Fibroblast of skin of left quadriceps (primary cell): ENCODE measurements at places on chromosomes 16 and 17.
A peak's percentile ranks its signal among the peaks of the same experiment; 100 is the strongest.

DNA sequence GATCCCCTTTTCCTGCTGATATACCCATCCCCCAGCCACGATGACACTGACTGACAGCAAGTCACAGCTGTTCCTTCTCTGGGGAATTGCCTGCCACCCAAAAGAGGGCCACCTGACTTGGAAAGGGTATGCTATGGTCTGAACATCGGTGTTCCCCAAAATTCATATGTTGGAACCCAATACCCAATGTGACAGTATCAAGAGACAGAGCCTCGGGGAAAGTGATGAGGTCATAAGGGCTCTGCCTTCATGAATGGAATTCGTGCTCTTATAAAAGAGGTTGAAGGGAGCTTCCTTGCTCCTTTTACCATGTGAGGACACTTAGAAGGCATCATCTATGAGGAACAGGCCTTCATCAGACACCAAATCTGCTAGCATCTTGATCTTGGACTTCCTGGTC, 7.6 kb upstream of the MARVELD3 start:
- DNase-seq = no peak

DNA sequence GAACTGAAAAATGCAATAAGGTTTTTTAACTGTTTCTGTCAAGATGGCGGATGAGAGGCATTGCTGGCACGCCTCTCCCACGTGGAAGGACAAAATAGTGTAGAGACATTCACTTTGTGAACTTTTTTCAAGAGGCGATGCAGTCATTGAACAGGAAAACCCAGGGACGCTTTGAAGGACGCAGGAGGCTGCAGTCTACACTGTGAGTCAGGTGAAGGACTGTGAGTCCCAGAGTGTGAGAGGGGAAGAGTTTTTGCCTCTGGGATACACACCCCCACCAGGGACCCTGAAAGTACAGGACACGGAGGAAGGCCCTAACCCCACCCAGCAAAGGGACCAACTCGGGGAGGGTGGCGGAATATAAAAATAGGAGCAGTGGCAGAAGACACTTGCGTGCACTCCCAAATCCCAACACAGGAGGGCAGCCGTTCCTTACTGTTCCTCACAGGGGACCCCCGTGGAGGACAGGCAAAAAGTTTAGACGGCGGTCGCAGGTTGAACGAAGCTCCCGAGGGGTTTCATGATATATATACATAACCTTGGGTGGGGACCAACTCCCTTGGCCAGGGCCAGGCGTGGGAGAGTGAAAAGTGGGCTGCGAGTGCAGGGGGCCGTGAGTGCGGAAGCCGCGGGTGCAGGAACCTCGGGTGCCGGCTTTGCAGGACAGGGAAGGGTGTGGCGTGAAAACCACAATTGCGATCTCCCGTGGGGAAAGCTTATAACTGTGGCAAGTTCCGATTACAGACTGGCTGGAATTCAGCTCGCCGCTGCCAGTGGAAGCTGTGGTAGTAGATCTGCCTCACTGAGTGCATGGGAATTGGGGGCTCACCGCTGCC, 82.0 kb upstream of the ALOX12 start:
- DNase-seq = peak; percentile 19

DNA sequence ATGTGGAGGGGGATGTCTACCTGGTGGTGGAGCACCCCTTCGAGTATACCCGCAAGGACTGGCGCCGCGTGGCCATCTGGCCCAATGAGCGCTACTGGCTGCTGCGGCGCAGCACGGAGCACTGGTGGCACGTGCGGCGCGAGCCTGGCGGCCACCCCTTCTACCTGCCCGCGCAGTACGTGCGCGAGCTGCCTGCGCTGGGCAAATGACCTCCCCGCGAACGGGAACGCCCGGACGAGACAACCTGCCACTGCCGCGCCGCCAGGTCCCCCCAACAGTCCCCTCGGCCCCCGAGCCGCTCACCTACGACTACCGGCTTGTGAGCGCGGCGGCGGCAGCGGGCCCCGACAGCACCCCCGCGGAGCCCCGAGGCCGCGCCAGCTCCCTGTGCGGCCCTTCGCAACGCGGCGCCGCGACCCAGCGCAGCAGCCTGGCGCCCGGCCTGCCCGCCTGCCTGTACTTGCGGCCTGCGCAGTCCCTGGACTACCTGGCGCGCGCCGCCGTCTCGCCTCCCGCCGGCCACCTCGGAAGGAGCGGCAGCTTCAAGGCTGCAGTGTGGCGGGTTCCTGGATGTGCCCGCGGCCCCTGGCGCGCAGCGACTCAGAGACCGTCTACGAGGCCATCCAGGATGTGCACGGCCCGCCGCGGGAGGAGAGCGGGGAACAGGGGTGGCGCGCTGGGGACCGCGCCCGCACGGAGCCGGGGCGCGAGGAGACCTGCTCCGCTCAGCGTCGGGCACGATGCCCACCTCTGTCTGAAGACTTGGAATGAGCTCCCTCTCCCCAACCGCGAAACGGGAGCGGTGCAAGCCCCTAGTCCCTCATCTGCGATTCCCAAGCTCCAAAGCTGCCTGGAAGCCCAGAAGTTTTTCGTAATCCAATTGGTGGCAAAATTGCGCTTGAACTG, 48.7 kb upstream of the AMZ2 start:
- no peak for DNase-seq

DNA sequence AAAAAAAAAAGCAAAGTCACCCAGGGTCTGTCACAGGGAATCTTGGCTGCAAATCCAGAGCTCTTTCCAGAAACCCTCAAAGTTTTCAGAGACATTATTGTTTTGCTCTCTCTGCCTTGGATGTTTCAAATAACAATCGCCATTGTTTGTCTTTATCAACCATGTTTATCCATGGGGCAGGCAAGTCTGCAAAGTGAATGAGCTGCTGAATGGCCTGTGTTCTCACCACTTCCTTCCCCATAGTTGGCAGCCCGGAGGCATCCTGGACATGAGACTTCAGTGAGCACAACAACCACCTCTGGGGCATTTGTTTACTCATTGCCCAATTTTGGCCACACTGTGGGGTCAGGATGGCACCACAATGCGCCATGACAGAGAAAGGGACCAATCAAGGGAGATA, 53.1 kb upstream of the USP7 start:
- DNase-seq = no peak

GRCh38 chr17:60604686-60605334, 4.8 kb downstream of the PPM1D start:
- DNase-seq = no peak

DNA sequence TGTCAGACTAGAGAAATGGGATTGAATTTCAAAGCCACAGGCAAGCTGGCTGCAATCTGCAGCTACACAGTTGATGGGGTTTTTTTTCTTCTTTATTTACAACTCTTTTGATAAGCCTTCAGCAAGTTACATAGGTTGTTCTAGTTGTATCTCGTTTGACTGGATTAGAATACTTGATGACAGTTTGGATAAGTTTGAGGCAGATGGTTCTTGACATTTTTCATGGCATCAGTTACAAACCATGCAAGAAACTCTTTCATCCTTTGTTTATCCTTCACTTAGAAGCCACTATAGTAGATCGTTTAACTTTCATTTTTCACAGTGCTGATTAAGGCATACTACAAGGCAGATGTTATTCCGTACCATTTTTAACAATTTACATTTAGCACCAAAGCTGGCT, 238.9 kb downstream of the TOX3 start:
- no peak for DNase-seq

DNA sequence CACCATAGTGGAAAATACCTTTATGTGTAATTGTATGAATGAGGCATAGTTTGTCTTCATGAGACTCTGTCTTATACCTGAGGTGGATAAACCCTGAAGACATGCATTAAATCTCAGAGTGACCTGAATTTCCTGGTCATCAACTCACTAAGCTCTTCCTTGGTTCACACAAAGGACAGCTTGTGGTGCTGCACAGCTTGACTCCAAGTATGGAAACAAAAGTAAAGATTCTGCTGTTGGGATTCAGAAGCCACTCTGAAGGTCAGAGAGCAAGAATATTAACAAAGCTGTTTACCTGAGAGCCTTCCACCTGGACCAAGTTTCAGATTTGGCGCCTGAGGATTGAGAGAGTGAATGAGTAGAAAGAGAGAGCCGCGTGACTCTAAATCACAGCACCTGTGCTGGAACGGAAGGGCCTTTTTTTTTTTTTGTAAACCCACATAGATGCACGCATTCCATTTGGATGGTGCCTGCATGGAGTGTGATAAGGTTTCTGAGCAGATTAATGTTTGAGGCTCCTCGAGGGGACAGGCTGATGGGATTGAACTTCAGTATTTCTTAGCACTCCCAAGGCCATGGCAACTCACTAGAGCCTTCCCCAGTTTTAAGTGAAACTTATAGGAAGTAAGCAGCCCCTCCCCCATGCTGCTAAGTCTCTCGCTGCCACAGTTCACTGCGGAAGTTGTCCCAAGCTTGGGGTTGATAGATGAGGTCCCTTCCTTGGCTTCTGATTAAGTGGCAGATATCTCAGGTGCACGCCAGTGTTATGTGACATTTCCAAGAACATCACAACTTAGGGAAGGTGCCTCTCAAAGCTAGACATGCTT, 28.7 kb downstream of the CALB2 start:
- no peak for DNase-seq

DNA sequence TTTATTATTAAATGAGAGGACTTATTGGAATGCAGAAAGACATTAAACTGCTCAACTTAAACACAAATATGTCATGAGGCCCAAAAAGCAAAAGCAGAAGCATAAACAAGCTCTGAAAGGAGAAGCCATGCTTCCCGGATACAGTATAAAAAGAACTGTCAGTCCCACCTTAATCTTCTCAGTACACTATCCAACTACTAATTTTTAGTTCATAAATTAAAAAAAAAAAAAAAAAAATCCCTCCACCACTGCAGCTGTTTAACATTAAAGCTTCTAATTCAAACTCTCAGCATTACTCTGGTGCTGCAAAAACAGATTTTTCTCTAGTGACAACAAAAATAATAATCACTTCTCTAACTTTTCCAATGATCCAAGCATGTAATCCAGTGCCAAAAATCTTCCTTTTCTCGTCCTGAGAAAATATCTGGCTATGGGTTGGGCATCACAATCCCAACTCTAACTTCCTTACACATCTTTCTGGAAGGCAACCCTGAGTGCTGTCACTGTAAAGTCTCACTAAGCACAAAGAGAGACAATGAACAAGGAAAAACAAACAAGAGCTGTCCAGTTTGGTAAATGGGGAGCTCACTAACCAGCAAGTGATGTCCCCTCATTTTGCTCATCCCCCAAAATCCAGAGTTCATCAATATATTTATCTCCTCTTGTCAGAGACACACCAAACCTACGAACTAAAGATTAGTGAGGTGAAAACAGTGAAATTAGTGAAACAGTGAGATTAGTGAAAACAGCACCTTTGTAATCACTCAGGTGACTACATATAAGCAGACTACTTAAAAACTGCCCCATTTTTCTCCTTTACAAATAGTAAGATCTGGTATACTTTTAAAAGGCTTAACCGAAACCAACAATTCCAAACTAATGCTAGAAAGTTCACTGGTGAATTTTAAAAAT, 5.5 kb downstream of the USP32 start:
- no peak for DNase-seq

- DNase-seq = no peak
Measured at GRCh38 chr17:32672711-32673110, 185.9 kb downstream of the CDK5R1 start.

- DNase-seq = peak; percentile 54
Measured at GRCh38 chr17:72421128-72422092, 300.6 kb downstream of the SOX9 start.

DNA sequence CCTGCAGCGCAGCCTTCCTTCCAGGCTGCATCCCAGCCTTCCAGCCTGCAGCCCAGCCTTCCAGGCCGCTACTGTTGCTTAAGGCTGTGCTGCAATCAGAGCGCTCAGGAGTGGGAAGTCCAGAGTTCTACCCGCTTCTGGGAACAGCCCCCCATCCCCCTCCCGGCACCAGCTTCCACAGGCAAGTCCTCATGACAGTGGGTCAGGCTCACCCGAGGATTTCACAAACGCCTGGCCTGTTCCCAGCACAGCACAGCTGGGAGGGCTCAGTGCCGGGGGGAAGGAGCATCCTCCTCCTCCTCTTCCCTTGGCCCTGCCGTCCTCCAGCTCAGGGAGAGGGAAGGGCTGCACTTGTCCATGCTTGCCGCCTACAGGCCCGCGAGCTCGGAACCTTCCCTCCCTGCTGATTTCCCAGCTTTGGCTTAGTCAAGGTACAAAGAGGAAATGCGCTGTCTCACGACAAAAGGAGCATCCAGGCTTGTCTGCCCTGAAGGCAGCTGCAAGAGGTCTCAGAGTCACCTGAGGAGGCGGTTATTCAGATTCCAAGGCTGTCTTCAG, 8.3 kb downstream of the SOCS3 start:
- peak; percentile 95 for DNase-seq

DNA sequence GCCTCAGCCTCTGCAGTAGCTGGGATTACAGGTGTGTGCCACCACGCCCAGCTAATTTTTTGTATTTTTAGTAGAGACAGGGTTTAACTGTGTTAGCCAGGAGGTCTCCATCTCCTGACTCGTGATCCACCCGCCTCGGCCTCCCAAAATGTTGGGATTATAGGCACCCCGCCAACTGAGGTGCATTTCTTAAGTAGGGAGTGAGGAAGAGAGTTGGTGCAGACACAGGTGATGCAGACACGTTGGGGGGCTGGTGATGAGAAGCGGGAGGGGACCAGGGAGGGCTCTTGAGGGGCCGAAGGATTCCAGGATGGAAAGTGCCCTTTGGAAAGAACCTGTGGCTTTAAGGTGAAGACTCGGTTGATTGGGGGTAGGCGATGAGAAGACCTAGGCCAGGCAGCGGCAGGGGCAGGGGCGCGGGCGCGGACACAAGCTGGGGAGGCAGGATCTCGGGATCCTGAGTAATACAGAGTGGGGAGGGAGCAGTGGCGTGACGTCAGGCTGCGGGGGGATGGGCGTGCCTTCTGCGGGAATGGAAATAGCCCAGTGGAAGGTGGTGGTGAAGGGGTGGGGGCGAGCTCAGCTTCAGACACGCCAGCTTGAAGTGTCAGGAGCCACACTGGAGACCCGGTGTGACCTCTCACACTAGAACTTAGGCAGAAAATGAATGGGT, 2.5 kb upstream of the ATP6V0C start:
- DNase-seq = no peak

DNA sequence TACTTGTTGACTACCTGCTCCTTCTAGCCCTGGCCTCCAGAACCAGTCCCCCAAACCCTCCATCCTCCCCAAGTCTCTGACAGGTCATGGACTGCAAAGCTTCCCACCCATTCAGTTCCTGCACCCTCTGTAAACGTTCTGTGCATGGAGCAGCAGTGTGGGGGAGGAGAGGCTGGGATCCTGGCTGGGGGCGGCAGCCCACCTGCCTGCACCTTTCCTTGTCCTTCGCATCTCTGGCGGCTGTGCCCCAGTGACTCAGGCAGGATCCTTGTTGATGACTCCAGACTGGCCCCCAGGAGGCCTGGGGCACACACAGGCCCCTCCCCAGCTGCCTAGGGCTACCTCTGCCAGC, 1.6 kb upstream of the PKMYT1 start:
- no peak for DNase-seq

GRCh38 chr16:4601036-4601863, 13.4 kb downstream of the UBALD1 start:
- DNase-seq = no peak

GRCh38 chr17:45896803-45897693, 2.7 kb downstream of the MAPT start:
- DNase-seq = no peak

GRCh38 chr16:23216658-23217246, 34.2 kb downstream of the SCNN1G start:
- DNase-seq = no peak
